ENCODE measurements at places on chromosomes 6 and 20.

DNA sequence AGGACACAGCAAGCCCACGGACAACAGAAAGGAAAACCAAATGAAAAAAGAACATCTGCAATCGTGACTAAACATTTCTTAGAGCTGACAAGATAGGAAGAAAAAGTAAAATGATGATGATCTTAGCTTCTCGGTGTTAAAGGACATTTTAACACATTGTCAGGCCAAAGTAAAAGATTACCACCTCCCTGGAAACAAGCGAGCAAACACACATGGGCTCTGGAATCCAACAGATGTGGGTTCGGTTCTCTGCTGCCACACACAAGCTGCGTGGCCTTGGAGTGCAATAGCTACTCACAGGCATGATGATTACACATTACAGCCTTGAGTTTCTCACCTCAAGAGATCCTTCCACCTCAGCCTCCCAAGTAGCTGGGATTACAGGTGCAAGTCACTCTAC, 7.5 kb upstream of the AAR2 start:
- no peak for DNase-seq

DNA sequence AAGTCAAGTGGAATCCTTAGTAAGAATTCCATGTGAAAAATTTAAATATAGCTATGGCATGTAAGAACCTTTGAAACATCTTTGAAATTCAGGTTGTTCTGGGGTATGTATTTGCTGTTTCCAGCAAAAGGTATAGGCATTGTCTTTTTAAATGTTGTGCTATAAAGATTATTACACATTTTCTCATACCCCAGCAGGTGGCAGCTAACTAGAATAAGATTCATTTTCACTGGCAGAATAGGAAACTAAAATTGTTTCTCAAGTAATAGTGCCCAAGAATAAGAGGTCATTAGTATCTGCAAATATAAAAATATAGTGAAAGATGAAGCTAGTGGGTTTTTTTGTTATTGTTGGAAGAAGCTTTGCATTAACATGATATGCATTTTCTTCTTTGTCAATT, 1.8 kb downstream of the GRIK2 start:
- DNase-seq, result no peak

GRCh38 chr6:133553652-133554051, 312.5 kb downstream of the EYA4 start:
- peak; percentile 10 for DNase-seq

GRCh38 chr6:7770111-7770510, 44.2 kb downstream of the BMP6 start:
- DNase-seq, result no peak

- DNase-seq, result peak; percentile 79
Measured at GRCh38 chr20:58251979-58252591, 23.6 kb upstream of the ANKRD60 start.

Data from epithelial cell of proximal tubule (primary cell).